Tibial nerve (tissue), 4 donors: ENCODE measurements at places on chromosomes 4 and X. TPM values are rescaled to one million over a fixed set of nuclear protein-coding genes. Genes with fewer than 3 reads are reported as not detected.

DNA sequence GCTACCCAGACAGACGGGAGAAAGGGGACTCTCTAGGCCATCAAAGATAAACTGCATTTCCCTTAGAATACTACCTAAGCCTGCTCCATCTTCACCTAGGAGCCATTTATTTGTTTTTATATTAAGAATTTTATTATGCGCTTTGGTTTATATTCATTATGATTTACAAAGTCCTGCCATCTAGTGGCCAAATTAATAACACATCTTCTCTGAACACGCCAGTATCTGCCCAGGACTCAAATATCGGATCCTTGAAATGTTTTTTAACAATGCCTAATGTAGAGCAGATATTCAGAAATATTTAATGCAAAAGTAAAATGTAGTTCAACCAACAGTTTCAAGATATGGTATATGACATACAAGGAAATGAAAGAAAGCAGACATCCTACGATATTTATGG lies 20.8 kb upstream of the PRPS2 start:
- H3K4me3 ChIP-seq: no peak overlapping the region
- H3K36me3 ChIP-seq: no peaks in the 10 kb centered on the region
- no peak overlapping the region for H3K27ac ChIP-seq

DNA sequence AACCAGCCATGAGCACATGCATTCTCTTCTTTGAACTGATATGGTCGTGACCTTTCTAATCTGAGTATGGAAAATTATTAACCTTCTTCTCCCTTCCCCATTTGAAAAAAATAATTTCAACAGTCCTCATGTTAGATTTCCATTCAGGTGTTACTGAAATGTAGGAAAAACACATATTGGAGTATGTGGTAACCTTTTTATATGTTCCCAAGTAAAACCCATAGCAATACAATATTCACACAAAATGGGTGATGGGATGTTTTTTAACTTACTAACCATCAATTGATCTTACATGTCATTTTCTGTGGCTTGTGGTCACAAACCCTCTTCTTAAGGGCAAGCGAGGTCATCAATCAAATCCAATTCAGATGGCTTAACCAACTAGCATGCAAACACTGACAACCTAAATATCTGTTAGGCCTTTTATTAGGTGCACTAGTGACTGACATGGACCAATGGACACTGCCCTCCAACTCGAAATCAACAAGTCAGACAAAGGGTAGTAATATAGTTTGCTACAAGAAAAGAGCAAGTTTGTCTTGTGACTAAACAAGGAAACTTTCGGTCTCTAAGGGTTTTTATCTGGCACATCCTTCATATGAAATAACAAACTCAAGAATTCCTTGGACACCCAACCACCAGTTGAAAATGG lies 74.3 kb downstream of the CAMK2D start:
- peaks cover 47% of the 10 kb centered on the region for H3K4me1 ChIP-seq
- no peak for DNase-seq
- H3K27me3 ChIP-seq: no peaks in the 10 kb centered on the region
- no peak overlapping the region for H3K4me3 ChIP-seq

The SHISA3 gene
- 55.5 TPM for total RNA-seq

The HPF1 gene
- total RNA-seq: 14.1 TPM

DNA sequence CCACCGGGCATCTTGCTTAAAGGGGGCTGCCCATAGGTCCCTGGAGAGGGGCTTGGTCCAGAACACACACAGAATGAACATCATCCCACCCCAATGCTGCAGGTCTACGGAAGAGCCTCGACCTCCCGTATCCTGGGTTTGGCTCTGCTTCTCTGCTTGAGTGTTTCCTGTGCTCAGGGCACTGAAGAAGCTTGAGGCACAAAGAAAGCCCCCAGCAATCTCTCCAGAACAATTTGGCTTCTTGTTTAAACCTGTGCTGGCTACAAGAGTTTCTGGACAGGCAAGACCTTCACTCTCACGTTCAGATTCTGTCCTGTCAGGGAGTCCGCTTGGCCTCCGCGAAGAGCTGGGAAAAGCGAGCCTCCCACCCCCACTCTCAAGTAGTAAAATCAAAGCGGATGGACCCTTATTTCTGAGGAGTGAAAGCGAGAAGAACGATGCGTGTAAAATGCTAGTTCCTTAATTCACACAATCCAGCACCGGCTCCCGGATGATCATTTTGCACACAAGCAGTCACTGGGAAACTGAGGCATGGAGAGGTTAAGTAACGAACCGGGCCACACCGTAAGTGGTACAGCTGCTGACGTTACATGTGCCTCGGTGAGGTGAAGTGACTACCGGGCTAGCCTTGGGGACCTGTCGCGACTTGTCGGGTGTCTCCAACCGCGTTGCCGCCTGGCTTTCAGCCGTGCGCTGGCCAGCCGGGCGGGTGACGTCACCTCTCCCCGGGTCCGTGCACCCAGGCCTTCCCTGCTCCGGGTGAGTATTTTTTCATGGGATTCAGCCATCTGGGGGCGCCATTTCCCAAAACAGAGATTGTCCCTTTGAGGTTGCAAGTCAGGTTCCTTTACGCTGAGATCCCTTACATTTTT lies 3.1 kb upstream of the SFRP2 start:
- peaks cover 73% of the 10 kb centered on the region for H3K27me3 ChIP-seq
- H3K4me1 ChIP-seq: peaks cover 15% of the 10 kb centered on the region
- peak; percentile 70 for DNase-seq
- H3K27ac ChIP-seq: peak overlapping the region; percentile 70
- peak overlapping the region; percentile 49 for H3K4me3 ChIP-seq
- H3K36me3 ChIP-seq: no peaks in the 10 kb centered on the region

DNA sequence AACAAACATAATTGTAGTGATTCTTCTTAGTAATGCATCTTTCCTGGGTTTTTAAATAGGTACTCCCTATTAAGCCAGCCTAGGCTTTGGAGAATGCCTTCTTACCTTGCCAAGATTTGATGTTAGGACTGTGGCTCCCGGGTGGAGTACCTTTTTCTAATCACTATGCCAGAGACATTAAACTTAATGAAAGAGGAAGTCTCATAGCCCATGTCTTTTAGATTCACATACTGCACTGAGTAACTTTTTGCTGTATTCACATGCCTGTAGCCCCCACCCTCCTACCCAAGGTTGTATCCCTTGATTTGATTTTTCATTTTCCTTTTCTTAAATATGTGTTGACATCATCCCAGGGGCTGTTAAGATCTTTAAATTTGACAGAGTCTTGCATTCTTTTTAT lies 104.2 kb upstream of the TLR2 start:
- H3K4me3 ChIP-seq: no peak overlapping the region
- no peaks in the 10 kb centered on the region for H3K27me3 ChIP-seq
- no peak overlapping the region for H3K27ac ChIP-seq
- H3K4me1 ChIP-seq: peaks cover 10% of the 10 kb centered on the region
- H3K36me3 ChIP-seq: no peaks in the 10 kb centered on the region
- no peak for DNase-seq
